ENCODE measurements at places on chromosomes 16 and 17. TPM values are rescaled to one million over a fixed set of nuclear protein-coding genes. Genes with fewer than 3 reads are reported as not detected.

CCT6B gene
- total RNA-seq: 1.2 TPM

IL17C gene
- total RNA-seq: not detected

GRCh38 chr16:11073407-11073999 is 129.1 kb downstream of the CLEC16A start:
- no peak for DNase-seq
- peaks cover 14% of the 10 kb centered on the region for H3K4me1 ChIP-seq
- H3K4me3 ChIP-seq: no peak overlapping the region
- no peak overlapping the region for H3K27ac ChIP-seq
- H3K36me3 ChIP-seq: peaks cover 2% of the 10 kb centered on the region

DNA sequence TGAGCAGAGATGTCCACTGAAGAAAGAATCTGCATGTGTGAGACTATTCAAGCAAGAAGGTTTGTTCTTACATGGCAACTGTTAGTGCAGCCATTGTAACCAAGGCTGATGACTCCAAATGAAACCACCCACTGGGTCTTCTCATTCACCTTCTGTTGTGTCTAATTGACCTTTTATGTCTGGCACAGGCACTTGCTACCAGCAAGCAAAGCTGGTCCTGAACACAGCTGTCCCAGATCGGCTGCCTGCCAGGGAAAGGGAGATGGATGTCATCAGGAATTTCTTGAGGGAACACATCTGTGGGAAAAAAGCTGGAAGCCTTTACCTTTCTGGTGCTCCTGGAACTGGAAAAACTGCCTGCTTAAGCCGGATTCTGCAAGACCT is 3.6 kb downstream of the CDC6 start:
- peaks cover 10% of the 10 kb centered on the region for H3K36me3 ChIP-seq
- no peak for DNase-seq
- peaks cover 6% of the 10 kb centered on the region for H3K4me1 ChIP-seq
- no peak overlapping the region for H3K27ac ChIP-seq

DNA sequence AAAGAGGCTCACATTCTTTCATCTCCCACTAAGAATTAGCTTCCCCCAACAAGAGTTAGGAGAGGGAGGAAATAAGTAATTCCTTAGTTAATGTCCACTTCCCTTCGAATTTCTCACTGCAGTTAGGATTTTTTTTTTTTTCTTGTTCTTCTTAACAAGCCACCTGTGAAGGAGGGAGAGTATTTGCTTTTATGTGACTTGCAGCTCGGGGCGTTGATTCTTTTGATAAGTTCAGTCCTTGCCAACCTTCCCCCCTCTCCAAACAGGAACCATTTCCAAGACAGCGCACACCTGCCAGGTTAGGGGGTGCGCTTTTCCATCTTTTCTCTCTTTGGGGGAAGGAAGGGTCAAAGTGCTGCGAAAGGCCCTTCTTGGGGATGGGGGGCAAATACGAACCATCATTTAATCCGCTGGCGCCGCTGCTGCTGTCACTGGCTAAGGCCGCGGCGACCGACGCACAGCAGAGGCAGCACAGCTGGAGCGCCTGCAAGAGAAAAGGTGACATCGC is 758 bp downstream of the ADAMTS18 start:
- no peak for DNase-seq
- peaks cover 7% of the 10 kb centered on the region for H3K27me3 ChIP-seq

Data from fibroblast of lung (primary cell).